ENCODE measurements at places on chromosomes 7 and 10.
A peak's percentile ranks its signal among the peaks of the same experiment; 100 is the strongest.

DNA sequence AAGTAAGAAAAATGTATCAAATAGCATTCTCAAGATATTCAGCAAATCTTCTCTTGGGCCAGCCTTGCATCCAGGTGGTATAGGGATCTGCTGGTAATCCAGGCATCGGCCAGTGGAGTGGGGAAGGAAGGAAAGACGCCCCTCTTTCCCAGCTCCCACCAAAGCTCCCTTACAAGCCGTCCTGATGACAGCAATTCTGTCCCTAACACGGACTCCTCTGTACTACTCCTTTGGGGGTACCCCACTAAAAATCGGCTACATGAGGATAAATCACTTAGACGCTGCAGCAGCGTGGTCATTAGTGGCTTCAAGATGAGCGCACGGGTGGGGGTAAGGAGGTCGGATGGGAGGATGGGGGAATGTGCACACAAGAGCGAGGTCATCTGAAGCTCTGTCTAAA is 24.7 kb upstream of the NUB1 start:
- DNase-seq, result no peak

- no peak for DNase-seq
These were observed 24.3 kb downstream of the SPAG6 start for GRCh38 chr10:22369434-22370072.

GRCh38 chr10:71882813-71883659 is 32.0 kb upstream of the PSAP start:
- DNase-seq, result no peak

GRCh38 chr7:151061213-151062110 is 2.1 kb downstream of the SLC4A2 start:
- no peak for DNase-seq

GRCh38 chr10:34698979-34699378 is 116.1 kb downstream of the PARD3 start:
- no peak for DNase-seq

- DNase-seq, result no peak
These were observed 758 bp downstream of the DPCD start for GRCh38 chr10:101588879-101589278.

GRCh38 chr10:49371967-49372366 is 23.9 kb downstream of the DRGX start:
- no peak for DNase-seq

GRCh38 chr7:3204526-3204925 is 96.5 kb upstream of the SDK1 start:
- DNase-seq, result no peak

DNA sequence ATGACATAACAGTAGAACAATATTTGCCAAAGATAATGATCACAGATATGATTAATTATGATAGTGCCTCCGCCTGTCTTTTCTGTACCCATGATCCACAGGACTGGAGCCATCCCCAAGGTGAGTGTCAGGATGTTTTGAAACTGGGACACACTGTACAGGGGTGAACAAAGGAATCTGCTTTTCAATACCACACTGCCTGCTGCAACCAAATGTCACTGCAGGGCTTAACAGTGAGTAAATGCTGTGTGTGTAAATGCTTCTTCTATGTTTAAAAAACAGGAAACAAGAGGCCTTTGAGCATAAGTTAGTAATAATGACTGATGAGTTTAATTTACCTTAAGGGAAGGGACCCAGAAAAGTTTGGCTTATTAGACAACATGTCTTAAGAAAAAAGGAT is 65.2 kb downstream of the HBP1 start:
- no peak for DNase-seq

- no peak for DNase-seq
These were observed 51.0 kb downstream of the CDH23 start for GRCh38 chr10:71447676-71448075.

DNA sequence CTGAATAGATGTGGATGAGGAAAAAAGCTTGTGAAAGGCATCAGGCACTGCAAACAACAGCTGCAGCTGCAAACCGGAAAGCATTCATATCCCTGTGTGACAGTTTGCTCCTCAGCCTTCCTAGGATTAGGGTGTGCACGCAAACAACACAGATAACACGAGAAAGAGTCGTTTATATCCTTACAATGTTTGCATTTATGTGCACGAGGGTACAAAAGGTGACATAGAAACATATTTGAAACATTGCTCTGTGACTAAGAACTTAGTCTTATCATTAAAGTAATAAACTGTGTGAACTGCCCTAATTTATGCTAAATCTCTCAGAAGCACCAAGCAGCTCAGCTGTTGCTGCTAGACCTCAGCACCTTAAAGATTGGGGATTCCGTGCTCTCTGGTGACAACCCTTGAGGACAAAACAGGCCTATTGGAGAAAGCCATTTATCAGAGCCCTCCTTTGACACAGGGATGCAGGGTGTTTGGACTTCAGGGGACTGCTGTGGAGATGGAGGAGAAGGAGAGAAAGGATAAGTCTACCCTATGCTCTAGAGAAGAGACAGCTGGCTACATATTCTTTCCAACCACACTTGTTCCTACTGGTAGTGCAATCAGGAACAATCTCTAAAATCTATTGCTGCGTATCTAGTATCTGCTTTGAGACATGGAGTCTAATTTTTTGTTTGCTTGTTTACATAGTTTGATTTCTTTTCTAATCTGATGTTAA is 176.2 kb downstream of the GNAT3 start:
- no peak for DNase-seq

DNA sequence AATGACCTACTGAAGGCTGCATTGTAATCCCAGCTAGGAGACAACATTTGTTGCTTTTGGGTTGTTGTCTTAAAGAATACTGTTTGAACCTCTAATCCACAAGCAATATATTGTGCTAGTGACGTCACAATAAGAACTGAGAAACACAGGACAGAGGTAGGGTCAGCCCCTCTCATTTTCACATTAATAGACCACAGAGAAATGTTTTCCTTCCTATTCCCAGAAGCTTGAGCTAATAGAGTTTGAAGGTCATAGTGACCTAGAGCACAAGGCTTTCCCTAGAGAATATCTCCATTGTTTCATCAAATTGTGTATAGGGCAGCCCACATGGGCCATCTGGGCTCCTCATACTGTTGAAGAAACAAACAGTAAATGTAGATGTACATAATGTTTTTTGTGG is 300.9 kb upstream of the AKR1E2 start:
- DNase-seq, result no peak

GRCh38 chr7:102834999-102835398 is 77.8 kb upstream of the LRRC17 start:
- DNase-seq, result no peak

DNA sequence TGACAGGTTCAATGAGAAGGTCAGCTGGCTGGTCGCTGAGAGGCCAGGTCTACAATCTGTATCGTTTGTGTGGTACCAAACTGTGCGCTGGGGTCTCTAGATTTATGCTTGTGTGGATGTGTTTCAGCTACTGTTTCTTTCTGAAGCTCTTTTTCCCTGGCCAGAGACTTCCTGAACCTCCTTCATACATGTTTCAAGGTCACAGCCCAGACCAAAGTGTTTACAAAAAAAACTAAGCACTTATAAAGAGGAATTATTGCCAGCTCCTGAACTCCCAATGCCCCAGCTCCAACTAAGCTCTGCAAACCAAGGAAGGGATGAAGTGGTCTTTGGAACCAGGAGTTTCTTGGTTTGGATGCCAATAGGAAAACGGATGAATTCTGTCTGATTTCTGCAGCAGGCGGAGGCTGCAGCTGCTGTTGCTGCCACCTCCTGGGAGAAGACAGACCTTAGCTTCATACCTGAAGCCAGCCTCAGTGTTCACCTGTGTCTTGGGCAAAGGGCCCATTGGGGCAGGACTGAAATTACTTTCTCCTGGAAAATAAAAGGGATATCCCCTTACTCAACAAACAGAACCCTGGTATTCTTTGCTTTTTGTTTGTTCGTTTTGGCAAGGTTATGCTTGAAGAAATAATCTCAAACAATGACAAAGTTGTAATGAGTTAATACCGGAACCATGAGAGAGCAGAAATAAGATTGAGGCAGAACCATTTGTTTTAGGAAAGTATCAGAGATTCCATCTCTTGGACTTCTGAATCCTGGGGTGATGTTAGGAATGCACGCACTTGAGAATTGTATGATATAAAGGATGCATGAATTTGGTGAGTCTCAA is 24.6 kb upstream of the MKLN1 start:
- peak; percentile 4 for DNase-seq

GRCh38 chr7:2309889-2310331 is 4.3 kb downstream of the SNX8 start:
- no peak for DNase-seq

GRCh38 chr7:104895522-104896236 is 118.3 kb upstream of the KMT2E start:
- no peak for DNase-seq

All from NCI-H1436 (cell line).